ENCODE measurements at places on chromosomes 16 and 17.

DNA sequence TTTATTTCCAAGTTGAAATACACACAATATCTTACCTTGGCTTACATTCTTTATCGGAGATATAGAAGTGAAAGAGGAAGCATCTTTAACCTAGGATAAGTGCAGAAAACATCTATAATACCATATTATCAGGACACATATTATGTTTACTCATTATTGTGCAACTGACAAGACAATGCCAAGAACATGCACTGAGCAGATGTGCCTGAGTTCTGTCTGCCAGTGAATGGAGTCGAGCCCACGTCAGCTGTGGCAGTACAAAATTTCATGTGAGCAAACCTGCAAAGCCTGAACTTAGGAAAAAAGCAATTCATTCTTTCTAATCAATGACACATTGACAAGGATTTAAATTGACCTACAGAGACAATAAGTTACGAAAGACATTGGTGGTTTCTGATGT, 154.4 kb downstream of the AXIN2 start:
- DNase-seq: no peak

- no peak for DNase-seq
Observed at GRCh38 chr16:71504901-71505300, 15.8 kb upstream of the ZNF19 start.

GRCh38 chr16:19192865-19193264, 24.8 kb downstream of the SYT17 start:
- DNase-seq: no peak

DNA sequence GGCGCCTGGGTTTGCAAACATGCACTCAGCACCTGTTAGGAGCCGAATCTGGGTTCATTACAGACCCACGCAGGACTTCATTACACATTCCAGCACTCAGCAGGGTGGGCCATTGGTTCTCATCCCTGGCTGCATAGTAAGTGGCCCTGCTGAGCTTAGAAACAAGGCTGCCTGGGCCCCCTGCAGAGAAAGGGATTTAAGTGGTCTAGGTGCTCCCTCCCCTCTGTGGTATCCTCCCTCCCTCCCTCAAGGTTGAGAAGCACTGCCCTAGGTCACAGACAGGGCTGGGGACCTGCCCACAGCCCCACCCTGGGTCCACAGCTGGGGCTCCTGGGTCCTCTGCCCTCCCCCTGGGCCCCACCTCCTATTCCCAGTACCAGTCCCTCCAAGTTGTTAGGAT, 28.3 kb downstream of the WNT3 start:
- no peak for DNase-seq

DNA sequence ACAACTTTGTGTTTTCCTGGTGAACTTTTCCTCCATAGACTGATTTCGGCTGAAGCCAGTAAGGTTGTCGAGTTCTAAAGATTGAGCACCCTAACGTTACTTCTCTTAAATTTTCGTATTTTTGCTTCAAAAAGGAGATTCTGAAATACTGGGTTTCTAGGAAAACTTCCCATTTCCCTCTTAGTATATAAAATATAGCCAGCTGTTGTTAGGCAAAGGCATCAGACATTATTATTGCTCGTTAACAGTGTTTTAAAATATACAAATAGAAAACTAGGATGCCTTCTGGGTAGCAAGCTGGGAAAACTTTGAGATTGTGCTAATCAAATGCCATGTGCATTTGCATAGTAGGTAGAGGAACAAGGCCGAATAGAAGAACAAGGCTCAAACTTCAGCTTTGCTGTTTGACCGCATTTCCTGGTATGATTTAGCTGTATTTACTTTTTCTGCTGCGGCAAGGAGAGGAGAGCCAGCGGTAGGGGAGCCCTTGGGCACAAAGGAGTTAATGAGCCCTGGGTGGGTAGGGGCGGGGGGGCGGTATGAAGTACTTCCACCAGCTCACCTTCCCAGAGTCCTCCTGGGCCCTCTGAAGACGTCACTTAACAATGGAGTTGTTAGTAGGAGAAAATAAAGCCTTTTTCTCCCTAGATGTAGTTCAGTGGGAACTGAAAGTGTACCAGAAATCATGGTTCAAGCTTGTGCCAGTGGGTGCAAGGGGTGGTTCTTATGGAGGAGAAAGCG, 151.9 kb downstream of the MSI2 start:
- no peak for DNase-seq

DNA sequence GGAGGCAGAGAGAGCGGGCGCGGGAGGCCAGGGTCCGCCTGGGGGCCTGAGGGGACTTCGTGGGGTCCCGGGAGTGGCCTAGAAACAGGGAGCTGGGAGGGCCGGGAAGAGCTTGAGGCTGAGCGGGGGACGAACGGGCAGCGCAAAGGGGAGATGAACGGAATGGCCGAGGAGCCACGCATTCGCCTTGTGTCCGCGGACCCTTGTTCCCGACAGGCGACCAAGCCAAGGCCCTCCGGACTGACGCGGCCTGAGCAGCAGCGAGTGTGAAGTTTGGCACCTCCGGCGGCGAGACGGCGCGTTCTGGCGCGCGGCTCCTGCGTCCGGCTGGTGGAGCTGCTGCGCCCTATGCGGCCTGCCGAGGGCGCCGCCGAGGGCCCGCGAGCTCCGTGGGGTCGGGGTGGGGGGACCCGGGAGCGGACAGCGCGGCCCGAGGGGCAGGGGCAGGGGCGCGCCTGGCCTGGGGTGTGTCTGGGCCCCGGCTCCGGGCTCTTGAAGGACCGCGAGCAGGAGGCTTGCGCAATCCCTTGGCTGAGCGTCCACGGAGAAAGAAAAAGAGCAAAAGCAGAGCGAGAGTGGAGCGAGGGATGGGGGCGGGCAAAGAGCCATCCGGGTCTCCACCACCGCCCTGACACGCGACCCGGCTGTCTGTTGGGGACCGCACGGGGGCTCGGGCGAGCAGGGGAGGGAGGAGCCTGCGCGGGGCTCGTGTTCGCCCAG, 1.2 kb upstream of the CBX4 start:
- DNase-seq: no peak

DNA sequence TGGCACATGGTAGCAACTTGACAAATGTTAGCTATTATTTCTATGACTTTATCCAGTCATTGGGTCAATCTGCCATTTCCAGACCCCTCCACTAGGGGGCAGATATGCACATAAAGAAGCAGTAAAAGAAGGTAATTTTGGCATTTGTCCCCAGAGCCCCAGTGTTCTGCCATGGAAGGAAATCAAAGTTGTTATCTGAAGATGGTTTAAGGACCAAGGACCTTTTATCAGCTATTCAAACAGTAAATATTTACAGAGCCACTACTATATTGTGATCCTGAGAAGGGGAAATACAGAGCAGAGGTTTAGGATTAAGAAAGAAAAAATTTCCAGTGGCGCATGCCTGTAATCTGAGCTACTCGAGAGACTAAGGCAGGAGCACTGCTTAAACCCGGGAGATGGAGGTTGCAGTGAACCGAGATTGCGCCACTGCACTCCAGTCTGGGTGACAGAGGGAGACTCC, 20.0 kb downstream of the TRAF4 start:
- DNase-seq: peak; percentile 53

DNA sequence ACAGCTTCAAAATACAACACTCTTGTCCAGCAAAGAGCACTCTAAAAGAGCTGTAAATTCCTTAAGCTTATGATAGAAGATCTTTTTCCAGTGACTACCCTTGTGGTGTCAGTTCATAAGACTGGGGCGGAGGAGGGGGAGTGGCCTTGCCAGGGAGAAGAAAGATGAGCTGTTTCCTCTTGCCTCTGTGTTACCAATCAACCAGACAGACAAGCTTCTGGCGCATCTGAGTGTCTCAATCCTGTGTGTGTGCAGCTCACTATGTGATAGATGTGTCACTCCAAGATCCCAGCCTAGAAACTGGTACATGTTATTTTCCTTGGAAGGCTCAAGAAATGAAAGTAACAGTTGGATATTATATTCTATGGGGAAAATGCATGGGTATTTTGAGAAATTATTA, 167.4 kb upstream of the CACNG3 start:
- DNase-seq: no peak

- no peak for DNase-seq
Observed at GRCh38 chr17:81814748-81815645, 11.0 kb downstream of the GCGR start.

GRCh38 chr17:69012895-69013805, 47.6 kb downstream of the ABCA9 start:
- no peak for DNase-seq

DNA sequence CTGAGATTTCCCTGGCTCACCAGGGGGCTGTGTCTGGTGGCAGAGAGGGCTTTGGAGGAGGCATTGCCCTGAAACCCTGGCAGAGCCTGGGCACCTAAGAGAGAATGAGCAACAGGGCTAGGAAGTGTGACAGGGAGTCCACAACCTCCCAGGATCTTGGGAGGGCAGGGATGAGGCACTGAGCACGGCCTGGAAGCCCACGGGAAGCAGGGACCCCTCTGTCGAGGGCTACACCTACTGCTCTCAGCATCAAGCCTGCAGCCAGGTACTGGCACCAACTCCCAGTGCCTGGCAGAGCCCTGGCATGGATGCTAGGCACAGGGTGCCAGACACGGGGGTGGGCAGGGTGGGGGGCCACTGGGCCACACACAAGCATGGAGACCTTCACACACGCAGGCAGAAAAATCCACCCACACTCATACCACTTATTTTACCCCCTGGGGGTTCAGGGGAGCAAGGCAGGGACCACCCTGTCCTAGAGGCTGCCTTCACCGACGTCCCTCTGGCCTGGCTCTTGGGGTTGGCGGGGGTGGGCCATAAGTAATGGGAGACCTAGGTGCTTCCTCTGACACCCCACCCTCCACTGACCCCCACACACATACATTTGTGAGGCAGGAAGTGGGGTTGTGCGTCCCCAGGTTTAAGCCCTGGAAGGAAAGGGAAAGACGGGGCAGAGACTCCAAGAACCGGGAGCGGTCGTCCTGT, 970 bp upstream of the HSD11B2 start:
- DNase-seq: no peak

- no peak for DNase-seq
Observed at GRCh38 chr16:78791011-78791410, 691.6 kb downstream of the WWOX start.

DNA sequence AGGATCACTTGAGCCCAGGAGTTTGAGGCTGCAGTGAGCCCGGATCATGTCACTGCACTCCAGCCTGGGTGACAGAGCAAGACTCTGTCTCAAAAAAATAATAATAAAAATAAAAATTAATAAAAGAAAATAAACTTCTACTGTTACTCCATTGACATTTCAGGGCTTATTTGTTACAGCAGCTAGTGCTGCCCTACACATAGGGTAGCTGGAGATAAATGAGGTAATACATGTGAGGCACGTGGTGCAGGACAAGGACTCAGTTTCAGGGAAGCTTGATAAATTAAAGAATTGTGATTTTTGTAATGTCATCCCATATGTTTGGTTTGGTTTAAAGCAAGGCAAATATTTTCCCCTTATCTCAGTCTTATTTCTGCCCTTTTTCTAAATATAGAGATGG, 80.3 kb downstream of the GSG1L start:
- no peak for DNase-seq

DNA sequence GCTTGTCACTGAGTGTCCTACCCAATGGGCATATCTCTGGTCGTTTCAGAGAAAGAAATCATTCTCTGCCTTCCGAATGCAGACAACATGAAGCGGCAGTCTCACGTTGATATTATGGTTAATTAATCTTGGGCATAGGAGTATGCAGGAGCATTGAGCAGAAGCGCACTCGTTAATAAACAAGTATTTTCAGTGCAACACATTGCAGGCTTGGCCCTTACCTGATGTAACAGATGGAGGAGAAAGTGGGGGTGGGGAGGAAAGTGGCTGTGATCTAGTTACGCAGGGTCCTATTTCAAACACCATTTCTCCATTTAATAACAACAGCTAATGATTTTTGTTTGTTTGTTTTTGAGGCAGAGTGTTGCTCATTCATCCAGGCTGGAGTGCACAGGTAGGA, 414.0 kb upstream of the RBFOX1 start:
- no peak for DNase-seq

Measured in activated effector memory CD4-positive, alpha-beta T cell treated with Interleukin-2 at 50 U/mL for 16 hours (primary cell).